ENCODE measurements at places on chromosomes 2 and 18.

- no peak for DNase-seq
Measured at GRCh38 chr18:78975699-78976335, 3.8 kb upstream of the SALL3 start.

GRCh38 chr2:9914384-9915065 lies 37.0 kb upstream of the GRHL1 start:
- DNase-seq: no peak

- DNase-seq: no peak
Measured at GRCh38 chr2:25738383-25739343, 65.3 kb upstream of the DTNB start.

GRCh38 chr2:30729031-30729430 lies 78.2 kb downstream of the CAPN13 start:
- no peak for DNase-seq

DNA sequence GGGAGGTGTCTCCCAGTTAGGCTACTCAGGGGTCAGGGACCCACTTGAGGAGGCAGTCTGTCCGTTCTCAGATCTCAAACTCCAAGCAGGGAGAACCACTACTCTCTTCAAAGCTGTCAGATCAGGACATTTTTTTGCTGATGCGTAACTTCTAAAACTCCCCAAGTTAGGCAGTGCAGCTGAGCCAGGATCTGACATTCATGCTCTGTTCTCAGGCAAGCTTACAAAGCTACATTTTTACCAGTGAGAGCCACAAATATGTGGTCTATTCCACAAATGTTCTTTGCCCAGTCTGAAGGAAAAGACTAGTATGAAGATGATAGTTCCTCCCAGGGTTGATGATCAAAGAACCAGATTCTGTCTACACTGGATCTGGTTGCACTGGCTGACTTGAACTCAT lies 184.1 kb downstream of the MTCL1 start:
- DNase-seq: no peak

DNA sequence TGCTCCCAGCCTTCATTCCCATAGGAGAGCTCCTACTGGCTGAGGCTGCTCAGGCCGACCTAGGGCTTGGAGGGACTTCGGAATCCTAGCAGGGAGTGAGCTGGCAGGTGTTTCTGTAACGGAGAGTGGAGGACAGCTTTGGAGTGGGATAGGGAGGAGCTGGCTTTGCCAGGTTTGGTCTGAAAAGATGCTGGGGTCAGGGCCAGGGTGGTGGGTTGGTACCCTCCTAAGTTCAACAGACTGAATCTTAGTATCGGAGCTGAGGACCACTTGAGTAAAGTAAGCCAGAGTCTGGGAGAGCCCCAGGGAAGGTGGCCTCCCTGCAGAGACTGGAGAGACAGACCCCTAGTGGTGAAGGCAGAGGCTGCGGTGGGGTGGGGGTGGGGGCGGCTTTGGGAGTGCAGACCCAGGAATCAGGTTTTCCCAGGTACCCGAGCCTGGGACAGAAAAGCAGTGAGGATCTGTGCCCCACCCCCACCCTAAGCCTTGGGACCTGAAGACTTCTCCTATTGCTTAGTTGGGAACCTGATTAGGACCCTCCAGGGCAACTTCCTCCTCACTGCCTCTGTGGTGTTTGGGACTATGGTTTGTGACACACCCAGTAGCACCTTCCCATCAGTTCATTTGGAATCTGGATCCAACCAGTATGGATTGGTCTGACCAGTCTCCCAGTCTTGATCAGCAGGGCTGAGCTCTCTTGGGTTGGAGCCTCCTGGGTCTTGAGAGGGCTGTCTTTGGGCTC lies 3.0 kb downstream of the CNNM4 start:
- DNase-seq: no peak

DNA sequence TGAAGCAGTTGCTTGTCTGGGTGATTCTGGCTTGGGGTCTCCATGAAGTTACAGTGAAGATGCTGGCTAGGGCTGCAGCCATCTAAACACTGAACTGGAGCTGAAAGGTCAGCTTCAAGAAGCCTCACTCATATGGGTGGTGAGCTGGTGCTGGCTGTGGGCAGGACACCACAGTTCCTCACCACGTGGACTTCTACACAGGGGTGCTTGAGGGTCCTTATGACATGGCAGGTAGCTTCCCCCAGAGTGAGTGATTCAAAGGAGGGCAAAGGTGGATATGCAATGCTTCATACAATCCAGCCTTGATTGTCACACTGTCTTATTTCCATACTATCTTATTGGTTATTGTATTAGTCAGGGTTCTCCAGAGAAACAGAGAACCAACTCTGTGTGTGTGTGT lies 6.0 kb downstream of the CD302 start:
- DNase-seq: no peak

Measured in posterior cingulate gyrus (tissue), 11 donors.